ENCODE measurements at places on chromosomes 7 and 10. TPM values are rescaled to one million over a fixed set of nuclear protein-coding genes. Genes with fewer than 3 reads are reported as not detected.

Gene NCF1
- total RNA-seq: 0.23 TPM

Gene GRID1
- 8.0 TPM for total RNA-seq

Gene TMEM236
- 0.64 TPM for total RNA-seq

Gene GPER1
- not detected for total RNA-seq

Gene RNF32
- total RNA-seq: 26.0 TPM

Gene FIGNL1
- 47.2 TPM for total RNA-seq

Gene SLC16A9
- total RNA-seq: 0.45 TPM

Gene HBP1
- 24.2 TPM for total RNA-seq

DNA sequence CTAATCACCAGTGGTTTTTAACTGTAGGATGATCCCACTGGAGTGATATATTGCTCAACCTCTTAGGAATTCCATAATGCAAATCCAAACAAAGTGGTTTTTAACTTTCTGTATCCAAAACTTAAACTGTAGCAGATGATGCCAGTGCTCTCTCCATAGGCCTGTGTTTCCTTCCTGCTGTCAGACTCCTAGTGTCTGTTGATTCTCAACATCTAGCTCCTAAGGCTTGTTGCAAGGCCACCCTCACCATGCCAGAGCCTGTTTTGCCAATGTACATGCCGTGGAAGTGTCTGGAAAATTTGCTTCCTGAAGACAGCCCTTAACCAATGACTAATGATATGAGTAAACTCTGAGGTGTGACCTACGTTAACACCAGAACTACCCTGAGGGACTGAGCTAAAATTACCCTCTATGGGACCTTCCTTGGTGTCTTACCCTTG lies 39.3 kb downstream of the C1GALT1 start:
- H3K36me3 ChIP-seq: no peaks in the 10 kb centered on the region
- H3K27me3 ChIP-seq: no peaks in the 10 kb centered on the region
- H3K4me1 ChIP-seq: peaks cover 14% of the 10 kb centered on the region
- no peak overlapping the region for H3K27ac ChIP-seq
- no peak overlapping the region for H3K4me3 ChIP-seq

DNA sequence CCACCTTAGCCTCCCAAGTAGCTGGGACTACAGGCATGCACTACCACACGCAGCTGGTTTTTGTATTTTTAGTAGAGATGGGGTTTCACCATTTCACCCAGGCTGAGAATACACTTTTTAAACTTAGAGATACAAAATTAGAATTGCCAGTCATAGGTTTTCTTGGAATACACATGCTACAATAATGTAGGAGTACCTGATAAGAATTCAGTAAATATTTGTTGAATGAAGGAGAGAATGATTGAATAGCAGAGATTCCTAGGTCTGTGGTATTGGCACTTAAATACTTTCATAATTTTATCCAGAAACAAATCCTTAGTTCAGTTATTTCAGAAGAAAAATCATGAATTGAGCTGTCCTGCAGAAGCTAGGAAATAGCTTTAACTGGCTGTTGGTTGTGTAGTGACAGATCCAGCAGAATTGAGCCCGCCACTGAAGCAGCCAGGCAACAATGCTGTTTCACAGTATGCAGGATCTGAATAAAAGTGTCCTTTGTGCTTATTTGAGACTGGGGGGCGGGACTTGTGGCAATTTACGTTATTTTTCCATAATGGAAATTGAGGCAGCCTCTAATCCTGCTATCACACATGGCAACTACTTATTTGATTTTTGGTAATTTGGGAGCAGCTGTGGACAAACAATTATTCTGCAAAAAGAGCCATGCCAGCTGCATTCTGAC lies 31.5 kb downstream of the NRF1 start:
- H3K36me3 ChIP-seq: no peaks in the 10 kb centered on the region
- H3K4me3 ChIP-seq: no peak overlapping the region
- no peak for DNase-seq

DNA sequence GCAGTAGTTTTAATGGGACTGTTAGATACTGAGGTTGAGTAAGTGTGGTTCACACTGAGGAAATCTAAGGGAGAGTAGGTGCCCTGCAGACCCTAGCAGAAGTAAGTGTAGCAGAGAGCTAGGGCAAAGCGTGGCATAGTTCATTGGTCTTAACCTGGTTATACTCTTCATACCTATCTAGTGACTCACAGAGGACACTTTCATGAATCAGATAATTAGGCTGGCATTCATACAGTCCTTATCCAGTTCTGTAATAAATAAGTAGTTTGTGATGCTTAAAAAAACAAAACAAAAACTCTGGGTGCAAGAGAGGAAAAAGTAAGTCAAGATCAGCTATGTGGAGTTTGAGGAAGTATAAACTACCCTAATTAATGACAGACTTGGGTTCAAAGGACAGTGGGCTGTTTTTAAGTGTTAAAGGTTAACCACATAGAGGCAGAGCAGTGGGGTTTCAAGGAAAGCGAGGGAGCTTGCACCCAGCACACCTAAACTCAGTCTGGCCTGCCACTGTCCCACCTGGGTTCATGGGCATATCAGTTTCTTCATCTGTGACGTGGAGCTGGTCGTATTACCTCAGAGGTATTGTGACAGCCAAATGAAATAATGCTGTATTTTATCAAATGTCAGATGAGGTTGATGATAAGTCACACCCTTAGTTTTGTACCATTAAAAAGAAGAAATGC lies 27.1 kb downstream of the LMTK2 start:
- peaks cover 40% of the 10 kb centered on the region for H3K4me1 ChIP-seq
- H3K4me3 ChIP-seq: no peak overlapping the region
- no peaks in the 10 kb centered on the region for H3K27me3 ChIP-seq
- DNase-seq: no peak
- H3K27ac ChIP-seq: peak overlapping the region; percentile 16
- no peaks in the 10 kb centered on the region for H3K36me3 ChIP-seq

- H3K27ac ChIP-seq: no peak overlapping the region
- no peak for DNase-seq
- H3K27me3 ChIP-seq: no peaks in the 10 kb centered on the region
- H3K4me3 ChIP-seq: no peak overlapping the region
These were observed 83.3 kb downstream of the CUL2 start for GRCh38 chr10:35006836-35007235.

DNA sequence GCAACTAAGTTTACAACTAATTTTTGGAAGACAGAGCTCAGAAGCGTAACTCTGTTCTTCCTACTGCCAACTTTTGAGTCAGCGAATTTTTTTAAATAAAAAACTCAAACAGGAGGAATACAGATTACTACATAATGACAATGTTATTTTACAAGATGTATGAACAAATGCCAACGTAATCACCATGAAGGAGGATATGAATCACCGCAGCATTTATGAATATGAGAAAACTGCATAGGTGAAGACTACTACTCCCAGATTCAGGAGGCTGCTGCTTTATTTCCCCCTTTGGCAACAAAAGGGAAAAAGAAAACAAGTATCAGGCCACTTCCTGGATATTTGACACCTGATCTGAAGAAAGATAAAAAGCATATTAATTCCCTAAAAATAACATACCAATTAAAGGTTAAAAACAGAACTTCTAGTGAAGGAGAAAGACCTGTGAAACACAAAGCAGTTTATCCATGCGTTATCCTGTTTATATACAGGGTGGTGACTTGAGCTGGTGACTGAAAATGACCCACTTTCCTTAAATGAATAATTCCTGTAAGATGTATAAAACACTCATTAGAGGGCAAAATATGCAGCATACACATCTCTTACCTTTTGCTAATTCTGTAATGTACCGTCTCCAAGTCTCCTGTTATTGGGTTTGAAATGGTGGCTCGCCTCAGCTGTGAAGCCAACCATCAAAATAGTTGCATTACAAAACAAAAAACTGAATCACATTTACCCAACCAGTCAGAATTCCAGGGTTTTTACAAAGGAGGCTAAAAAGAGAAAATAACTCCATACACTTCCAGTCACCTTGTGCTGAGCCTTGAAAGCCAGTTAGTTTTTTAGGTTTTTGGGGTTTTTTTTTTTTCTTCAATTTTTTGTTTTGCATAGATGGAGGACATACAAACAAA lies 52.0 kb downstream of the P4HA1 start:
- no peaks in the 10 kb centered on the region for H3K27me3 ChIP-seq
- H3K4me3 ChIP-seq: no peak overlapping the region
- no peak for DNase-seq
- H3K27ac ChIP-seq: no peak overlapping the region

DNA sequence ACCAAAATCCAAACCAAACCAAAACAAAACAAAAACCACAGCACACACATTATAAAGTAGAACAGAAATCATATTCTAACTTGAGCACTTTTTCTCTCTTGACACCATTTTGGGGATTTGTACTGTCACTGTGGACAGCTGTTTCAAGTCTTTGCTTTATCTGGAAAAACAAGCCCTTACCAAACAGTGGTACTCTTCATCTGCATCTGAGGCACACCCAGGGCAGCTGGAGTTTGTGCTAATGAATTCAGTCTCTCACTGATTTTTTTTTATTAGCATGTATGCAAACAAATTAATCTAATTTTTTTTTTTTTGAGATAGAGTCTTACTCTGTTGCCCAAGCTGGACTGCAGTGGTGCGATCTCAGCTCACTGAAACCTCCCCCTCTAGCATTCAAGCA lies 171.4 kb downstream of the RAPGEF5 start:
- H3K4me1 ChIP-seq: no peaks in the 10 kb centered on the region
- no peak overlapping the region for H3K27ac ChIP-seq
- no peaks in the 10 kb centered on the region for H3K27me3 ChIP-seq
- H3K4me3 ChIP-seq: no peak overlapping the region

DNA sequence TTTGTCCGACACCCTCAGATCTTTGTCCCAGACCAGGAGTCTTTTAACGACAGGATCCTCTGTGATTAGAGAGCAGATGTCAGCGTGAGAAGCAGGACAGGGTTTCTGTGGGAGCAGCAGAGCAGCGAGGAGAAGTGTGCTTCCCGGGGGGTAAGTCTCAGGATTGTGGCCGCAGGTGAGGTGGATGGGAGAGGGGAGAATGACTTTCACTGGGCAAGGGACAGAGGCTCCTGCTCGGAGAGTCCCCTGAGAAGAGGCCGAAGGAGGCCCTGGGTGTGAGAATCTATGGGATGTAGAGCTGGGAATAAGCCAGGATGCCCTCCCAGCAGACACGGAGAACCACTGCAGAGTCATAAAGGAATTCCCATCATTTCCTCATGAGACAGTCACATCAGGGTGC lies 10.4 kb upstream of the RBAK start:
- DNase-seq: no peak
- H3K4me3 ChIP-seq: no peak overlapping the region
- no peaks in the 10 kb centered on the region for H3K36me3 ChIP-seq
- no peaks in the 10 kb centered on the region for H3K27me3 ChIP-seq
- H3K4me1 ChIP-seq: no peaks in the 10 kb centered on the region

DNA sequence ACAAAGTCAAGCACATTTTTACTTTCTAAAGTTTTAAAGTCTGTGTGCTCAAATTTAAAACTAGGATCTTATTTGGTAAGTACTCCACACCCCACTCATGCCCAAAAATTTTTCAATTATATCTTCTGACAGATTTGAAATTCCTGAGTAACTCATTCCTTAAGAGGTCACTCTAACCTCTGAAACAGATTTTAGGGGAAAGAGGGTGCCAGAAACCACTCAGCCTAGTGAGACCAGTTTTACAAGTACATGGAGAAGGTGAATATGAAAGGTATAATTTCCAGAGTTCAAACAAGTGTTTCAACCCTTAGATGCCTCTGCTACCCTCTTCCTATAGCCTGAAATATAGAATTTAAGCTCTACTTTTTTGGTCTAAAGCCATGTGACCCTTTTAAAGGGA lies 79.2 kb downstream of the C7orf25 start:
- H3K27me3 ChIP-seq: no peaks in the 10 kb centered on the region
- no peak for DNase-seq
- no peak overlapping the region for H3K4me3 ChIP-seq
- no peaks in the 10 kb centered on the region for H3K36me3 ChIP-seq

DNA sequence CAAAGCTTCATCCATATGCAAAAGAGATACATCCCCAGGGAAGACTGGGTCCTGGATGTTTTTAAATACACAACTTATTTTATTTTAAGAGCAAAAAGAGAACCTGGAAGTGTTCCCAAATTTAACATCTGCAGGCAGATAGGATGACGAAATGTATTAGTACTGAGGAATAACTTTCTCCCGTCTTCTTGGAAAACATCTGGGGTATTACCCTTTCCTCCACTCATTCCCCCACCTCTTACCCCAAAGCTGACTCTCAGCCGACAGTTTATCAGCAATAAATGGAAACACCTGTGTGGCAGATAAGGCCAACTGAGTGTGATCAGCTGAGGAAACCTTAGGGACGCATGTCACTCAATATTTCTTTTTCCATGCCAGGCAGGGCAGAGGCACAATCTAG lies 435.6 kb upstream of the NPVF start:
- H3K4me1 ChIP-seq: no peaks in the 10 kb centered on the region
- no peaks in the 10 kb centered on the region for H3K27me3 ChIP-seq
- no peak overlapping the region for H3K4me3 ChIP-seq
- DNase-seq: no peak
- H3K36me3 ChIP-seq: no peaks in the 10 kb centered on the region

DNA sequence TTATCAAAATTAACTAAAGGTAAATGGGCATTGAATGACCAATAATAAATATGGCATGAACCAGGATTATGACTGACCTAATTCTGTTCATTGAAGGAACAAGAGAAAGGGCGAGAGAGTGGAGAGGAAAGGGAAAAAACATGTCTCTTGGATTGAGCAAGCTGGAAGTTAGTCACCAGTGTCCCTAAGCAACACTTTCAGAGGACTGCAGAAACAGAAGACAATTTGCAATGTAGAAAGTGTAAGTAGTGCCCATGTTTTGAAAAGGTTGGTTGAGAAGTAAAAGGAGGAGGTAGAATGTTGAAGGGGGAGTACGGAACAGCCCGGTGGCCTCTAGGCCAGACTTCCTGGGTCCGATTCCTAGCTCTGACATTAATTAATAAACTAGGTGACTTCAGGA lies 94.6 kb downstream of the FAS start:
- no peaks in the 10 kb centered on the region for H3K4me1 ChIP-seq
- no peak overlapping the region for H3K4me3 ChIP-seq
- no peaks in the 10 kb centered on the region for H3K36me3 ChIP-seq
- no peak for DNase-seq

GRCh38 chr10:89281606-89282395 lies 20.0 kb upstream of the IFIT2 start:
- H3K4me3 ChIP-seq: no peak overlapping the region
- H3K27ac ChIP-seq: no peak overlapping the region
- H3K27me3 ChIP-seq: no peaks in the 10 kb centered on the region

GRCh38 chr7:140639366-140640053 lies 1.1 kb downstream of the DENND2A start:
- H3K27ac ChIP-seq: no peak overlapping the region
- H3K36me3 ChIP-seq: no peaks in the 10 kb centered on the region
- peaks cover 13% of the 10 kb centered on the region for H3K4me1 ChIP-seq
- H3K27me3 ChIP-seq: no peaks in the 10 kb centered on the region

DNA sequence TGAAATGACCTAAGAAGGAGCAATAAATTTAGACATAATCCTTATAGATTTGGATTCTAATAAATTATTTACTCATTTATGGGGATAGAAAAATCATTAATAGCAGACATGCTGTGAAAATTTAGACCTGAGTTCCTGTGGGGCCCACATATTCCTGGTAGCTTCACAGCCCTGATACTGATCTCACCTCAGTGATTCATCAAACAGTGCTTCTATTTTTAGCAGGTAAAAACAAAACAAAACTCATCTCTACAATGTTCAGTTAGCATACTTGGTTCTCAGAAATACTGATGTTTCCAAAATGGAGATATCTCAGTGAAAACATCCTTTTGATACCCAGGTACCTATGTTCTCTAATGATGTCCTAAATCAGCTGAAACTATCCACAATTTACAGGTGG lies 841.1 kb upstream of the SORCS1 start:
- no peak overlapping the region for H3K27ac ChIP-seq
- H3K4me1 ChIP-seq: no peaks in the 10 kb centered on the region
- DNase-seq: no peak
- H3K27me3 ChIP-seq: no peaks in the 10 kb centered on the region

- H3K27me3 ChIP-seq: no peaks in the 10 kb centered on the region
- DNase-seq: no peak
- no peaks in the 10 kb centered on the region for H3K36me3 ChIP-seq
- H3K4me3 ChIP-seq: no peak overlapping the region
These were observed 232.6 kb upstream of the FERD3L start for GRCh38 chr7:19377611-19378344.
